ENCODE measurements at places on chromosomes 5 and 9.

DNA sequence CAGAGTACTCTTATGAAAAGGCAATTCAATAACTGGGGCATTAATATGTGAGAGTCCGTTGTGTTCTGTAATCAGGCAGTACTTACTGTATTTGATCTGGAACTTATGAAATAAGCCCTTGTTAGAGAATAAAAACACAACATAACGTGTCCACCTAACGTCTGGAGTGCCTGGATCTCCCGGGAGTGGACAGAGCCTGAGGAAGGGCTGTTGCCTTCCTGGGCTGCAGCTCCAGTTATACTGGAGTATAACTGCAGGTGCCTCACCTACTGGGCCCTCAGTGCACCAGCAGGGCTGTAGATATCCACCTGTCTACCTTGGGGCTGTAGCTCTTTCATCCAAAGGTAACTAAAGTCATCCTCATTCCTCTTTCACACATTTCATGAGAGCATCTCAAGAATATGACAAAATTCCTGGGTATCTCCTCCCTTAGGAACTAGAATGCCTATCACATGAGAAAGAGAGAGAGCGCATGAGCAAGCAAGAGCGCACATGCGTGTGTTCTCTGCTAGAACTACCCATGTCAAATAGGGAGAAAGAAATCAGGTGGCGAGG is 200.1 kb downstream of the GAPVD1 start:
- no peak for DNase-seq

DNA sequence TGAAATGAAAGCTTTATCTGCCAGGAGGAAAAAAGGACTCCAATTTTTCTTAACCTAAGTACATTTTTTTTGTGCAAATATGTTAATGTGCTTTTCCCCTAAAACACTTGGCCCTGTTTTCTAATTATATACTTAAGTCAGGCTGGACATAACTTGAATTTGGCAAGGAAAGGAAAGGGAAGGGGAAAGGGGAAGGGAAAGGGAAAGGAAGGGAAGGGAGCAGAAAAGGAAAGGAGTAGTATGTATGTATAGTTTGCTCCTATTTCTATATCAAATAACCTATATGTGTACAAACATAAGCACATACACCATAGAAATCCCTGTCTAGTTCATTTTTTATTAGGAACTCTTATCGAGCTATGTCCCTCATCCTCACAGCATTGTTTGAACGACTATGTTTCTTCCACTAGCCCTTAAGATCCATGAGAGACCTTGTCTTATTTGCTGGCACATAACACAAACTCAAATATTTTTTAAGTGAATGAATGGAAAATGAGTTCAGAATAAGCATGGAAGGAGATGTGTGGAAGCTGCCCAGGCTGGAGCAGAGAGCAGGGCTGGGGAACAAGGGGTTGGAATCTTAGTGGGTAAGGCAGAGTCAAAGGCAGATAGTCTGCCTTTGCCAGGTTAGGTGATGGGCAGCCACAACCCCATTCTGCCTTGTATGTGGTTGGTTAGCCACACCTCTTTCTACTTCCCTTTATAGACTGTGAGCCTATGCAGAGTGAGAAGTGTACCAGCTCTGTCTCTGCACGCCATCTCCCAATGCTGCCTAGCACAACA is 70.0 kb downstream of the KLHL3 start:
- peak; percentile 41 for DNase-seq

- no peak for DNase-seq
Observed at GRCh38 chr9:81682797-81683196, 6.5 kb downstream of the TLE1 start.

DNA sequence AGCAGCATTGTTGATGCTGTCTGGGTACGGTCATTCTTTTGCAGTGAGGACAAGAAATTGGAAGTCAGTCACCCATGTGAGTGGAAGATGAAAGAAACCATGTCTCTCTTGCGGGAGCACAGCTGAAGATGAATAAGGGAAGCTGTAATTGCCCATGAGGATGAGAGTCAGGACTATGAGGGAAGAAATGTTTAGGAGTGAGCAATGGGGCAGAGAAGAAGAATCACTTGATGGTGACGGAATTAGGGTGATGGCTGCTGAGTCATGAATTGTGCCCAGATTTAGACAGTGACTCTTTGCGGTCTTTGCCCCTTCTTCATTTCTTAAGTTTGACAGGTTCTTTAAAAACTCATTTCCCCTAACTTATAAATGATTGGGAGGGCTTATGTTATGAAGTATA is 183.3 kb downstream of the MAST4 start:
- no peak for DNase-seq

DNA sequence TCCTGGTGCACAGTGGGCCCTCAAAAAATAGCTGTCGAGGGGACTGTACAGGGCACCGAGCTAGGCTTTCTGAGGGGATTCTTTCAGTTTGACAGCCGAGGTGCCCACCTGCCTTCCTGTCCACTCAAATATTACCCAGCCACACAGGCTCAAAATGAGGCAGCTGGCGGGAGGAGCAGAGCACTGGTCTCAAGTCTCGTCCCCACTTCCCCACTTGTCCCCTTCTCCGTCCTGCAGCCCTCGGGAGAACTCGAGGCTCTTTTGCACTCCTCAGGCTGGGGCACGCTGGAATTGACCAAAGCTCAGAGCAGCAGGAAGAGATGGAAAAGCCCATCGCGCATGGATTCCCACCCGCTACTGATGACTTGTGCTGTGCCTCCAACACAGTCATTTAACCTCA is 185.2 kb downstream of the HSPA4 start:
- DNase-seq = no peak

- DNase-seq = peak; percentile 0
Observed at GRCh38 chr9:81656004-81656403, 33.3 kb downstream of the TLE1 start.

DNA sequence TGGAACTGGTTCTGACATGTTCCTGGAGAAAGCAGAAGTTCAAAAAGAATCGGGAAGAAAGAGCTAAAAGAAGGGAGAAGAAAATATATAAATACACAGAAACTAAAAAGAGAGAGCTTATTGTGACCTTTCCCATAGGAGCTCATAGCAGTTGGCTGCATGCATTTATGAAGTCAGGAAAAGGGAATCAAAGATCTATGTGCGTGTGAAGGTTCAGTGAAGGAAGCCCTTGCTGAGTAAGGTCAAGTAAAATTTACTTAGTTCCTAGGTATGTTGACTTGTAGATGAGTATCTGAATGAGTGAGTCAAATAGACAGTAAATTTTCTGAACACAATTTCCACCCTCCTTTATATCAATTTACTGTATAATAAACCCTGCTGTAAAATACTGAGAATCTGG is 632.5 kb downstream of the SLCO4C1 start:
- no peak for DNase-seq

GRCh38 chr9:134770972-134771971 is 109.3 kb upstream of the FCN2 start:
- DNase-seq = no peak

- no peak for DNase-seq
Observed at GRCh38 chr9:92055624-92056023, 59.6 kb downstream of the SPTLC1 start.

- peak; percentile 13 for DNase-seq
Observed at GRCh38 chr5:151773951-151774350, 2.2 kb downstream of the G3BP1 start.

- DNase-seq = no peak
Observed at GRCh38 chr5:111461934-111462333, 50.4 kb downstream of the STARD4 start.

GRCh38 chr5:114419959-114420358 is 58.1 kb downstream of the KCNN2 start:
- no peak for DNase-seq

DNA sequence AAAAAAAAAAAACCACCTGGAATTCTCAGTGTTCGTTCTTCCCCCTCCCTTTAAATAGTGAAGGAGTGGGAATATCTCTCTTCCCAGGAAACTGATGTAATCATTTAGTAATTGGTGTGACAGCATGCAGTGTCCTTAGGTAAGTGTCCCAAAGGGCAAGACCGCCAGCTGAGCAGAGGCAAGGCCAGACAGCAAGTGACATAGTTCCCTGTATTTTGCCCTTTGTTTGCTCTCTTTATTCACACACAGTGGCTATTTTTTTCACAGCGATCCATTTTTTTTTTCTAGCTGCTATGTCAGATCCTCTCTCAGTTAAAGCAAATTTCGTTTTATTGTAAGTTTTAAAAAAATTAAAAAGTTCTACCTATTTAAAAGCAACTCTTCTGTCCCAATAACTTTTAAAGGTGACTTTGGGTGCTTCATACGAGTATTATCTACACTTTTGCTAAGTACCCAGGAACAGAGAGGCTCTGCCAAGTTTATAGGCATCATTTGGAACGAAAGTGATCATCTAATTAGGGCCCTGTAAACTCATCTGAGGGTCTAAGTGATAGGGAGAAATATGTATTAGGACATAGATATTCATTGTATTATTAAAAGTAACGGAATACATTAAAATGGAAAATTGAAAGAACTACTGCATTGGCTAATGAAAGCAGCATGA is 98.2 kb upstream of the ALDH1A1 start:
- no peak for DNase-seq

- DNase-seq = no peak
Observed at GRCh38 chr5:143262393-143263174, 140.9 kb downstream of the NR3C1 start.

DNA sequence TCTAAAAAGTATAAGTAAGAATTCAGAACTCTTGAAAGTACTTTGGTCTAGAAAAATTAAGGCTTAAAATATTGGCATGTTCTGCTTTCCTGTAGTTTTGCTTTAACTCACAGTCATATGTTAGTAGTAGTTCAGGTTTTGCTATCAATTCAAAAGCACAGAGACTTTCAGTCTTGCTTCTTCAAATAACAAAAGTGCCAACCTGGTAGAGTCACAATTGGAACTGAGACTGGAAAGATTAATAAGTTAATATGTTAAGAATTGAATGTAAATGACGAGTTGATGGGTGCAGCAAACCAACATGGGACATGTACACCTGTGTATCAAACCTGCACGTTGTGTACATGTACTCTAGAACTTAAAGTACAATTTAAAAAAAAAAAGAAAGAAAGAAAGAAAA is 822.3 kb downstream of the MTRR start:
- DNase-seq = no peak

DNA sequence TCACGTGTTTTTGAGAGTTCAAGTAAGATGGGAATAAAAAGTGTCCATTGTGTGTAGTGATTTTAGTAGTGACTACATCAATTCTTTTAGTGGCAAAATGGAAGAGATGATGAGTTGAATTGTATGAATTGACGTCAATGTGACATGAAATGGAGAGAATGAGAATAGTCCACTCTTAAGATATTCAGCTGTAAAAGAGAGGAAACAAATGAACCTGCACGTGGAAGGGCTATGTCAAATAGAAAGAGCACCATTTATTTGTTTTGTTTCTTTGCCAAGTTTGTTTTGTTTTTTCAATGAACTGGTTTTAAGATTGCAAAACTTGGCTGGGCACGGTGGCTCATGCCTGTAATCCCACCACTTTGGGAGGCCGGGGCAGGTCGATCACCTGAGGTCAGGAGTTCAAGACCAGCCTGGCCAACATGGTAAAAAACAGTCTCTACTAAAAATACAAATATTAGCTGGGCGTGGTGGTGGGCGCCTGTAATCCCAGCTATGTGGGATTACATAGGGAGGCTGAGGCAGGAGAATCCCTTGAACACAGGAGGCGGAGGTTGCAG is 453.8 kb downstream of the TAF11L14 start:
- DNase-seq = no peak

GRCh38 chr9:99401680-99402504 is 179.8 kb downstream of the SEC61B start:
- no peak for DNase-seq

- DNase-seq = no peak
Observed at GRCh38 chr9:81844131-81844567, 84.1 kb upstream of the SPATA31D4 start.

DNA sequence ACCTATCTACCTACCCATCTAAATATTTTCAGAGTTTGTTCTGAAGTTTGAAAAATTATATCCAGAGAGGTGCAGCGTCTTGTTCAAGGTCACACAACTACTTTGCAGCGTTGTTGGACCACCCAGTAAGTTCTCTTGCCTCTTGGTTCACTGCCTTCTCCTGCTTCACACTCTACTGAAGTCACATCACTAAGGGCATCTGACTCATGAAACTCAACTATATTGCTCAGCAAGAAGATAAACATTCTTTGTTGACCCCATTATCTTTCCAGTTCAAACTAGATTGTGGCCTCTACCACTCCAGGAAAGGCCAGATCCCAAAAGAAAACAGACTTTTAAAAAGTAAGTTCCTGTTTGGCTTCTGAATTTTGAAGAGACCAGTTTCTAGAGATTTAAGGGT is 326.9 kb downstream of the SLIT3 start:
- no peak for DNase-seq

DNA sequence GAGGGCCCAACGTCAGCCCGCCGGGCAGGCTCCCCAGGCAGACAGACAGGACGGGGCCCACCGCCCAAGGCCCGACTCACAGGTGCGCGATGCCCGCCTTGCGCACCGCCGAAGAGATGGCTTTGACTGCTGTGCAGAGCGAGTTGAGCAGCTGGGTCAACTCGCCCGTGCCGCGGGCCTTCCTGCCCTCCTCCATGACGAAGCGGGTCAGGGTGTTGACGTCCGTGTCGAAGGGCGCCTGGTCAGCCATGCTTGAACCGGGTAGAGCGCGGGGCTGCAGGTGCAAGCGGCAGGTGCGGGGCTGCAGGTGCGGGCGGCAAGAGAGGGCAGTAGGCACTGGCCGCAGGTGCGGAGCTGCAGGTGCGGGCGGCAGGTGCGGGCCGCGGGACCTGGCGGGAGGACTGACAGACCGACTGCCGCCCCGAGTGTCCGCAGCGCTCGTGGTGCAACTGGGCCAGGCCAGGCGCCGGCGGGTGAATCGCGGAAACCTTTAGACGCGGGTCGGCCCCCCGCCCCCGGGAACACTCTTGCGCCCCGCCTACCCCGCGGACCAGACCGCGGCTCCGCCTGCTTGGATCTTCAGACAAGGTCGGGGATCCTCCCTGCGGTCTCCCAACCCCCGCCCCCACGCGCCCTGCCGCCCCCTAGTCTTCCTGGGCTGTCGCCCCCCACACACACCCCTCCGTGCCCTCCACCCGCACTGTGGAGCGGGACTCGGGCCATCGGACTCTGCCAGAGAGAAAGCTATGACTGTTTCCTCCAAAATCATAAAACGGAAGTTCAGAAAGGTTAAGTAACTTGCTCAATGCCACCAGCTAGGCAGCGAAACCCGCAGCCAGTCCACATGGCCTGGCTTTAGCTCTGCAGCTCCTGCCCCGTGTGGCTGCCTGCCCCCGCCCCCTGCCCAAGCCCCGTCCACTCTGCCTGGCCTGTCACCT is at the start of gene FBP1:
TSS of gene FBP1 (minus strand) at position 458 of the 938 bp plus-strand sequence. CDS start at position 250, 208 bp downstream.
- DNase-seq = no peak

DNA sequence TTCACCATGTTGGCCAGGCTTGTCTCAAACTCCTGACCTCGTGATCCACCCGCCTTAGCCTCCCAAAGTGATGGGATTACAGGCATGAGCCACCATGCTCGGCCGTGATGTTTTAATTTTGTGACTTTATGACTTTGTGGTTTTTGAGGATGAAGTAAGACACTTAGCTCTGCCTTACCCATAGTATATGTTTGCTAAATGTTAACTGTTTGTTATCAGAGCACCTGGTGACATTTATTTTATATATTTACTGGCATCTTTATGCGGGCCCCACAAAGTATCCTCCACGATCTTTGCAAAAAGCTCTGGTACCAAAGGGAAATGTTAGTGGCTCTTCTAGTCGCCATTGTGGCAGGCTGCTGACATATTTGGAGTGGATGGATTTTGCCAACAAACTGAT is 6.7 kb downstream of the SLC23A1 start:
- no peak for DNase-seq
